ENCODE measurements at places on chromosomes 12 and 14.

GRCh38 chr12:128818065-128819022 is 5.4 kb downstream of the SLC15A4 start:
- DNase-seq: no peak

DNA sequence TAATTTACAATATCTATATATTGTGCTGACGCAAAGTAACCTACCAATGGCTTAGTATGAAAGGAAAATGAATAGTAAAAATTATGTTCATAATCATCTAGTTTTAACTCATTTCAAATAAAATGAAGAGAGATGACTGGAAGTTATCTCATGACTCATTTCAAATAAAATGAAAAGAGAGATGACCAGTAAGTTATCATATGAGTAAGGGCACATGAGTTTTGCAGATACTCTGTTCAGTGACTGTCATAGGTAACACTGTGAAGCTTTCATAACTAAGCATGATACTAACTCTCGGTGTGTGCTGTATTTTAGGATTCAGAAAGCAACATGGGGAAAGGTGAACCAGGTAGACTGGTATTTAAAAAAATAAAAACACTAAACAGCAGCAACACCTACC is 364.5 kb upstream of the DIO2 start:
- DNase-seq: no peak

DNA sequence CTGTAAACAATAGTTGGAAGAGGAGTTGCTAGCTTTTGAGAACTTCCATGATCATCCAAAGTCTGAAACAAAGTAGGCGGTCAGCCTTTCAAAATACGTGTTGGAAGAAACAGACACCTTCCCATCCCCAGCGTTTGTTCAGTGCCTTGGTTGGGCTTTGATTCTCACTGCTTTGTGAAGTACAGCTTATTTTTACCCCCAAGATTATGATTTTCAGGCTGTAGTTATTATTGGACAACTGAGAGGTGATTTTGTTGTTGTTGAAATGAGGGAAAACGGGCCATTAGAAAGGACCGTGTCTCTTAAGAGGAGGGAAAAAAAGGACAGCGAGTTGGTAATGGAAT is 921 bp upstream of the CEP83 start:
- DNase-seq: no peak

GRCh38 chr14:88188745-88189416 is 134.2 kb downstream of the KCNK10 start:
- no peak for DNase-seq

- DNase-seq: no peak
Observed at GRCh38 chr14:70415788-70416187, 1.1 kb downstream of the SYNJ2BP start.

DNA sequence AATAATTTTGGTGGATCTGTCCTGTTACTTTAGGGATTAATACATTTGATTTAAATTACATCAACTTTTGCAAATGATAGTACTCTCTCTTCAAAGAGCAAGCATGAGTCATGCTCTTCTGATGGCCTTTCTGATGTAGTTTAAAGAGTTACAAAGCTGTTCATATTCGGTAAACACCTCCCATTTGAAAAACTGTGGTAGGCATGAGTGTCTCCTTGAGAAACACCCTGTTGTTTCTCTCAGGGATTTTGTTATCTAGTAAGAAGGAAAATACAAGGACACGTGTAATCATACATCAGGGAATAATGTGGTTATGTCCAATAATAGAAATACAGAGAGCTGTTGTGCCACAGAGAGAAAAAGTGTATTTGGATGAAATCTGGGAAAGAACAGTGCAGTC is 53.3 kb upstream of the E2F7 start:
- DNase-seq: no peak

DNA sequence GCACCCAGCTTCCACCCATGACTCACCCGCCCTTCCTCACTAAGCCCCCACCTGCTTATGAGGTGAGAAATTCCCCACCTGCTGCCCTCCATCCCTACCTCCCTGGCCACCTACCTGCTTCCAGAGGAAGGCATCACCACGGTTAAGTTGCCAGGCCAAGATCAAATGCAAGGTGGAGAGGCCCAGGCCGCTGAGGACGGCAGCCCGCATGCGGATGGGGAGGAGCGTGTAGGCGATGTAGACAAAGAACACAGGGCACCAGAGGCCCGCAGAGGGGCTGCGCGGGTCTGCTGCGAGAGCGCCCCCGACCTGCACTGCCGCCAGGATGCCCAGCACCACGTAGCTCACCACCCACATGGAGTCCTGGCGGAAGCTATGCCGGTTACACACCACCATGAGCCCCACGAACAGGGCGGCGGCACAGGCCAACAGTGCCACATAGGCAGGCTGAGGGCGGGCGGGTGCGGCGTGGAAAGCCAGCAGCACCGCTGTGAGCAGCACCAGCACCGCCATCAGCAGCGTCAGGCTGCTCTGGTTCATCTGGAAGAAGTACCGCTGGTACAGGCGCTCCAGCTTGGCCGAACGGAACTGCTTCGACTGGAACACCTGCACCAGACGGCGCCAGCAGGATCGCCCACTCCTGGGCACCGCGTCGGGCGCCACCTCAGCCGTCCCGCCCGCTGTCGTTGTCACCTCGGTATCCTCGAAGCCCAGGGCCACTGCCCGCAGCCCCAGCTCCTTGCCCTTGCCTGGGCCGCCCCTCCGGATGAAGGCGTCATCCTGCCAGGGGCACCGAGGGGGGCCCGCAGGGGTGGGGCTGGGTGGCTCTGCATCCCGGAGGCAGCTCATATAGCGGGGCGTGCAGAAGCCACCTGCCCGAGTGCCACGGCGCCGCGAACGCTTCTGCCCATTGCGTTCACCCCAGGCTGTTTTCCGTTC is 6.2 kb downstream of the ADCY6 start:
- no peak for DNase-seq

DNA sequence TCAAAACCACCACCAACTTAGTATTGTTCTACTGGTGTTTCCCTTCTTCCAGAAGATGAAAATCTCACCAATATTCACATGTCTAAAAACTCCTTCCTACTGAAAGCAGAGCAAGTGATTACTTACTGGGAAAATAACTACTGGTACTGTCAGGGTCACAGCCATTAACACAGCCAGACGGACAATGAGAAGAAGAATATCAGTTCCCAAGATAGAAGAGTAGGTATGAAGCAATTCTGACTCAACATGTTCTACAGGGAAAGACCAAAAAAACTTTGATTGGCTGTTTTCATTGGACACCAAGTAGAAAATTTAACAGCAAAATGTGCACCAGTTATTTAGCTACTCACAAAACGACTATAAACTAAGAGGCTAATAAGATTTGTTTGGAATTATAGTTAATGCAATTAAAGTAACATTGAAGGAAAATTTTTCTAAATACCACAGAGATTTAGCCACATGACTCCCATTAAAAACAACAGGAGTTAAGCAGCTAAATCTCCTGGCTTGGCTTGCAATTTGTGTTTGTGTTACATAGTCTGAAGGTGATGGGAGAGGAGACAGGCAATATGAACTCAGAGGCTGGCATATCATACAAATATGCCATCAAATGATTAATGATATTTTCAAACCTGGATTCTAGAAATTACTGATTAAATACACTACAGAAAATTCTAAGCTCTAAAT is 9.5 kb downstream of the SLC38A2 start:
- no peak for DNase-seq

GRCh38 chr12:67388331-67389138 is 119.4 kb downstream of the CAND1 start:
- DNase-seq: no peak

DNA sequence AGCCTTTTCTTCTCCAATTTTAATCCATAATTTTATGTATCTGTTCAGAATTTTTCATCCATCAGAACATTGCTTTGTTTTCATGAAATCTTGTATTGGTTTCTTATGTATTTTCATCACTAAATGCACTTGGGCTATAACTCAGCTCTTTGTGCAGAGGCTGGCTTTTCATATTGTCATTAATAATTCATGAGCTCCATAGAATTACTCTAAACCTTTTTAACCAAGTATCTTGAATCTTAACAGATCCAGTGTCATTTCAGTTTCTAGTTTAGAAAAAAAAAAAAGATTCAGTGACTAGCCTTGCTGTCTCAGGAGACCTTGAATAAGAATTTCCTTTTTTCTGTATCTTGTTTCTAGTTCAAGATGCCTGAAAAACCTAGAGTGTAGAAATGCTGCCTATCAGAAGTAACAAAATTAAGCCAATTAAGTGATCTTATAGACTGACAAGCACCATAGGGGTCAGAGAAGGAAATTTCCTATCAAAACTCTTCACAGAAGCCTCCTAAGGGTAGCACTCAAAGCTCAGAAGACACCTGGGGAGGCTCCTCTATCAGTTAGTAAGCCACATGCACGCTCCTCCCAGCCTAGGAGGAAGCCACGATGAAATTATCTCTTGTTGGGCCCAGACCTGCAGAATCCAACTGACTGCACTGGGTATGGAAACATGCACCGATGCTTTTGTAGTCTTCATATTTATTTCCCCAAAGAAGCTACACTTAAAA is 163.4 kb downstream of the KICS2 start:
- DNase-seq: no peak

DNA sequence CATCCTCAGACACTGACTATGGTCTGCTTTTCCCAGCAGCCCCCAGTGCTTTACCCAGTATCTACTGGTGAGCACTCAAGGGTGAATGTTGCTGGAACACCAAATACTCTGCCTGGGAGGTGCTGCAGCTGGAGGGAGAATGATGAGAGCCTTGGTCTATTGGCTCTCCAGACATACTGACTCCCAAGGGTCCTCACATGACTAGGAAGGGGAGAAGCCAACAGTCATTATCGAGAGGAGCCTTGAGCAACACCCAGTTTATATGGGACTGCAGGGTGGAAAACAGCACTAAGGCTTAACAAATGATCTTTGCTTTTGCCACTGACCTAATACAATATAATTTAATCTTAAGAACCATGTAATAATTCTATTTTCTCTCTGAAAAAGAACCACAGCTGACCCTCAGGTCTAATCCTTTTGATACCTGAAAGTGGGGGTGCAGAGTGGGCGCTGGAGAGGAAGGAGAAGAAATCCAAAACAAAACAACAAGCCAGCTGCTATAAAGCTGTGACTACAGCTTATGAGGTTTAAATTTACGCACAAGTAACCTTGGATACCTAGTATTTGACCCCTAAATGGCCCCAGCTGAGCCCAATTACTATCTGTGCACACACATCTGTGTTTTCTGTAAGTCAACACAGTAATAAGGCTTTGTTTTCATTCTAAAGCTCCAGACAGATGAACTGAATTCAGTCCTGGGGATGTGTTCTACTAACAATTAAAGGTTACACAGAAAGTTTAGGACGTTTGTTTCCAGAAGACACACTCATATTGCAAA is 107.8 kb upstream of the GRIP1 start:
- DNase-seq: no peak

GRCh38 chr12:40137252-40137651 is 31.4 kb upstream of the SLC2A13 start:
- no peak for DNase-seq

DNA sequence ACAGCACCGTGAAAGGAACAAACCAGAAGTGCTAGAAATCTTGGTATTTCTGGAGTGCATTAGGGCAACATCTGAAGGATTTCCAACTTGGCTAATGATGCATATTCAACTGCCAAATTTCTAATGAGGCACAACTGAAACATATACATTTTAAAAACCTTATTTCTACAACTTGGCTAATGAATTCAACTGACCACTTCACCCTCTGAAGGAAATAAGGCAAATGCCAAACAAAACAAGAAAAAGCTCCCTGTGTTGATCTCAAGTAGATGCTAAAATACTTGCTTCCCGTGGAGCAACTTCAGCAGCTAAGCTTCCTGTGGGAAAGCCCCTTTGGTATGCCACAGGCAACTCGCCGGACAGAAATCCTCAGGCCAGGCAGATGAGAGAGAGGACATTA is 167.1 kb downstream of the TTC7B start:
- no peak for DNase-seq

GRCh38 chr12:107320033-107320928 is 226.9 kb upstream of the CRY1 start:
- DNase-seq: no peak

DNA sequence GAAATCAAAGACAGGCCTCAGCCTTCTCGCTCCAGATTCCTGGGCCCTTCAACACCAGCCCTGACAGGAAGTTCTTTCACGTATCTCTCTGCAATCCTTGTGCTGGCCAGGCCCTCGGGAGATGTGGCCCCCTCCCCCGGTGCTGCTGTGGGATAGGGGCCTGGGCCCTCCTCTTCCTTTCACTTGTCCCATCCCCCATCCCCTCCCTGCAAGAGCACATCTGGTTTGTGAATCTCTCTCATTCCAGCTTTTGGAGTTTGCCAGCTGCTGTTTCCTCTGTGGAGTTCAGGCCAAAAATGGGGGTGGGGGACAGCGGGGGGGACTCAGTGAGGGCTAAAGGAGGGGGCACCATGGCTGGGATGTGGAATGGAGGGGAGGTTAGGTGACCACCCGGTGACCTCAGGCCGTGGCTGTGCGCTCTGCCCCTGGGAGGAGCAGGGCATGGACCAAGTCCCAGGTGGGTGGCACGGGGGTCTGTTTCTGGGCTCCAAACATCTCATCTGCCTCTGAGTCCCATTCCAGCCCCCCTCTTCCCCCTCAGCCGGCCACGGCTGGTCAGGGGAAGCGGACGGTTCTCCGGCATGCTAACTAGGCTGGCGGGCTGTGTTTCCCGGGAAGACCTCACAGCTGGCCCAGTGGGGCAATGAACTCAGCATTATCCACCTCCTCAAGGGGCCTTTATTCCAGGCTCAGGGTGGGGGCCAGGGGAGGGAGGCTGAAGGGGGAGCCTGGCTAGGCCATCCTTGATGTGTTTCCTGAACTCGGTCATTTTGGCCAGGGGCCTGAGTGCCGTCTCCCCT is 7.4 kb downstream of the LRP1 start:
- no peak for DNase-seq

DNA sequence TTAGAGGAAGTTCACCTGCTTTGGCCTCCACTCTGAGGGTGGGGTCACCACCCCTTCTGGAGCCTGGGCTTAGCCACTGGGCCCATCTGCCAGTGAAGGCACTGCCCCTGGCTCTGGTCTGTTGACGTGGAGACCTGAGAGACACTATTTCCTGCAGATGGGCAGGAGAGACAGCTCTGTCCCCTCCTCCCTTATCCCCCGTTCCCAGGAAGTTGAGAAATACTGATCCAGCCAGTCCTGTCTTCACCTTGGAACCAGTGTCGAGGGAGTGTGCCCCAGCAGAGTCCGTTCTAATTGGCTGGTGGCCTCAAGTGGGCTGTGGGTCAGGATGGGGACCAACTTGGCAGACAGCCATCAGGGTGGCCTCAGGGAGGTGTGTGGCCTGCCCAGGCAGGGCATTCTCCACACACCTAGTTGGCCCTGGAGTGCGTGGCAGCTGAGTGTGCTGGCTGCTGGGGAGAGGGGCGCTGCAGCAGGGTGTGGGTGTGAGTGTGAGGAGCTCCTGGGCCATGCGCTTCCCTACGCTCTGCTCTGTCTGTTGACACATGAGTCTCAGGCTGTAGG is 25.4 kb downstream of the CLSTN3 start:
- no peak for DNase-seq

- no peak for DNase-seq
Observed at GRCh38 chr14:95518045-95518751, 1.7 kb upstream of the SYNE3 start.

GRCh38 chr14:79627058-79627457 is 584.2 kb downstream of the DIO2 start:
- no peak for DNase-seq
